NCI-H226 (cell line): ENCODE measurements at places on chromosomes 1 and 21.

DNA sequence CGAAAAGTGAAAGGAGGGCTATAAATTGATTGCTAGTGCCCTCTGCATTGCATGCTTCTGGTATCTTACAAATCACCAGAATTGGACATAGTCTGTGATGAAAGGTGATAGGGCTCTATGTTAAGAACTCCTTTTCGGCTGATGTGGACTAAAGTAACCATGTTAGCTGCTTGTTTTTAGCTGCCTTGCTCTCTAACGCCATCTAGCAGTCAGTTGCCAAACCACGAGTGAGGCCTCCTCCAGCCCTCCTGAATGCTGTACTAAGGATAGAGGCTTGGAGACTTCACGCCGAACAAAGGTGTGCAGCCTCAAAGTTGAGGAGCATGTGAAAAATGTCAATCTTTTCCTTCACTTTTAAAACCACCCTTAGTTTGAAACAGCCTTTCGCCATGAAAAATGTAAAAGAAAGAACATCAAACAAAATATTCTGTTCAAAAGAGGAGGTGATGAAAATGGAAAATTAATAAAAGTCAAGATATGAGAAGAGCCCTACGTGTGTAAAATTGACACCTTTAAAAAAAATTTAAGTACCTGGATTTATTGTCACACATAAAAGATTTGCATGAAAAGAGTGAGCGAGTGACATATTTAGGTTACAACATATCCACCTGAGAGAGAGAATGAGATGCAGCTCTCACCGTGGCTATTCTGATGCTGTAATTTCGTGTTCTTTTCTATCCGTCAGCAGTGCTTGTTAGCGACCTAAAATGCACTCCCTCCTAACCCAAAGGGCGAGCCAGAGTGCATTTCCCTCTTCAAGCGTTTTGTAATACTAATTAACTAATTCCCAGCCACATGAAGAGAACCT, 8.1 kb downstream of the LRRC53 start:
- DNase-seq, result no peak

GRCh38 chr1:159829822-159830465, 3.3 kb downstream of the SLAMF8 start:
- peak; percentile 66 for DNase-seq

DNA sequence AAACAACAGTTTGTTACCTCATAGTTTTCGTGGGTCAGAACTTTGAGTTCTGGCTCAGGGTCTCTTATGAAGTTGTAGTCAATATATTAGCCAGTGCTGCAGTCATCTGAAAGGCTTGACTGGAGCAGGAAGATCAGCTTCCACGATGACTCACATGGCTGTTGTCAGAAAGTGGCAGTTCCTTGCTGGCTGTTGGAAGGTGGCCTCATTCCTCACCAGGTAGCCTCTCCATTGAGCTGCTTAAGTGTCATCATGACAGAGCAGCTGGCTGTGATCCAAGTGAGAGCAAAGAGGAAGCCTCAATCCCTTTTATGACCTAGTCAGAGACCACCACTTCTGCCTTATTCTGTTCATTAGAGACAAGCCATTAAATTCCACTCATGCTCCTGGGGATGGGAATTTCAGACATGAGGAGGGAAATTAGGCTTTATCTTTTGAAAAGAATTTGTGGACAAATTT, 5.6 kb downstream of the OSBPL9 start:
- peak; percentile 55 for DNase-seq

- peak; percentile 4 for DNase-seq
Observed at GRCh38 chr1:75954586-75954985, 22.4 kb upstream of the ASB17 start.

DNA sequence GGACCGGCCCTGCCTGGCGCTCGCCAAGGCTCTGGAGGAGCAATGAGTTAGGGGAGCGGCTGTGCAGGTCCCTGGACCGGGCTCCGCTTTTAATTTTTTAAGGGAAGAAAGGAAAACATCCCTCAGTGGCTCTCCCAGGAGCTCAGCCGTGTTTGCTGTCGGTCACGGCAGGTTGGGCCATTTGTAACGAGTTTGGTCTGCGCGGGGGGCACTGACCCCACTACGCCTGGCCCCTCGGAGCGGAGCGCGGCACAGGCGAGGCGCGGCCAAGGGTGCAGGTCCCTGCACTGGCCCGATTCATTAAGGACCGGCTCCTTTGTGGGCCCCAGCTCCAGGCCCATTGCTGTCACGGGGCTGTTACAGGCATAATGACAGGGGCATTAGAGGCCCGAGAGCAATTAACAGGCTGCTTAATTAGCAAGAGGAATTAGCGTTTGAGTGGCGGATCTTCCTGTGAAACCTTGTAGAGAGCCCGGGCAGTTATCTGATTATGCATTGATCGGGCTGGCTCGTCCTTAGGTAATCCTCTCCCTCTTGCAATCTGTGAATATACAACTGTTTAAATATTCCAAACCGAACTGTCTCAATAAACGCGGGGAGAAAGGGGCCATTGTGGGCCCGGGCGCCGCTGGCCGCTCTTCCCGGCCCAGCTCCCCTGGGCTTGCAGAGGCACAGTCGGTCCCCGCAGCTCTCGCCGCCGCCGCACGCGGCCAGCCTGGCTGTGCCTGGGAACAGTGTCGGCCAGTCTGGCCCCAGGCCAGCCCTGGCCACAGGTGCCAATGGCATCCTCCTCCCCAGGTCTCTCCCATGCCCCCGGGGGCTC, 56.8 kb downstream of the PRDM16 start:
- DNase-seq, result no peak

GRCh38 chr1:101301446-101302057, 64.7 kb downstream of the S1PR1 start:
- no peak for DNase-seq

GRCh38 chr1:111290630-111291029, at the start of gene CHIA:
Gene CHIA (plus strand): TSS chr1:111290851. CDS start chr1:111310468, 19,617 bp downstream.
- DNase-seq, result no peak

DNA sequence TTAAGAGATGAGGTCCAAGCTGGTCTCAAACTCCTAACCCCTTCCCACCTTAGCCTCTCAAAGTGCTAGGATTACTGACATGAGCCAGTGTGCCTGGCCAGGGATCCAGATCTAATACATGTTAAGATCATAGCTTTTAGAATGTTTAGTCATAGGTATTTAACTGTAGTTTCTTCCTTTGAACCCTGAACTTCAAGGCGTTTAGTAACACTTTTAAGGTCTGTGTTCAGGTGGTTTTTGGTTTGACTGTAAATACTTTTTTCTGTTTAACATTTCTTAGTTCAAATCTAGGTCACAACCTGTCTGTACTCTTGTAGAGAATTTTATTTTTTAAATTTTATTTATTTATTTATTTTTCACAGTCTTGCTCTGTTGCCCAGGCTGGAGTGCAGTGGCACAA, 28.1 kb downstream of the RAP1A start:
- no peak for DNase-seq

DNA sequence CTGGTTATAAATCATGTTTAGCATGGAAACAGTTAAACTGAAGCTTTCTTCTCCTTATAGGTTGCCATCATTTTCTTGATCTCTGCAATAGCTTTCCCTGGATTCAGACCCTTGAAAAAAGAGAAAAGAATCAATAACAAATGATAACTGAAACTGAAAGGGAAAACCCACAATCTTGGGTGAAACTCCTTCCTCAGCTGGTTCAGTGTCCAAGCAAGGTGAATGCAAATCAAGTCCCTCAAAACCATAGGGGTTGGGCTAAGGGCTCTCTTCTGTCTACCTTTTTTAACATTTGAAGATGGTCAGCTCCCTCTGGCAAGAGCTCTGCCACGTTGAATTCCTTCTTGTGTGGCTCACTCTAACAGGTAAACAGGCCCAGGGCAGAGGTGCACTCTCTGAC, 7.1 kb upstream of the ATP13A2 start:
- no peak for DNase-seq

- no peak for DNase-seq
Observed at GRCh38 chr1:48035371-48036141, 38.4 kb upstream of the TRABD2B start.

- no peak for DNase-seq
Observed at GRCh38 chr1:70498666-70499065, 87.6 kb downstream of the CTH start.

DNA sequence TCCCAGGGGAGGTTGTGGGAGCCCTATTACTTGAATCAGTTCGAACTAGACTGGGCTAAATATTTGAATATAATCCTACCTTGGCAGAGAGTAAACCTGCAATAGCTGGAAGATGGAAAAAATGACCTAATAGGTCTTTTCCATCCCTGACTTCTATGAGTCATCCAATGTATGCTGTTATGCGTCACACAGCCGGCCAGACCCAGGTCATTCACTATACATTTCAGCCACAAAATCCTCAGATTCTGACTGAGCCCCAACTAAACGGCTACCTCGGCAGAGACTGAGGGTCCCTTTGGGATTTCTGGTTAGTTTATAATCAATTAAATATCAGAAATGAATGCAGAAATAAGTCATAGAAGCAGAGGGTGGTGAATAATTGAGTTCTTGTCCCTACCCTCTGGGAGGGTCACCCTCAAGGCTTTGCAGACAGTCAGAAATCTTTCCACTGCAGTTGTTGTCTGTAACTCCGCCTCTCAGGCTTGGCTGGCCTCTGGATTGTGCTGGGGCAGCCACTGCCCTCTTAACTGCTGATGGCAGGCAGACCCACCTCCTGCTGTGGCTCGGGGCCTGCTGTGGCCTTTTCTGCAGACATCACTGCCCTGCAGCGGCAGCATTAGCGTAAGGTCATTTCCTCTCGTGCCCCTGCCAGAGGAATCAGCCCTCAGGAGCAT, 240.5 kb downstream of the TGFB2 start:
- DNase-seq, result peak; percentile 39

- no peak for DNase-seq
Observed at GRCh38 chr1:59428828-59429227, 131.9 kb downstream of the FGGY start.

DNA sequence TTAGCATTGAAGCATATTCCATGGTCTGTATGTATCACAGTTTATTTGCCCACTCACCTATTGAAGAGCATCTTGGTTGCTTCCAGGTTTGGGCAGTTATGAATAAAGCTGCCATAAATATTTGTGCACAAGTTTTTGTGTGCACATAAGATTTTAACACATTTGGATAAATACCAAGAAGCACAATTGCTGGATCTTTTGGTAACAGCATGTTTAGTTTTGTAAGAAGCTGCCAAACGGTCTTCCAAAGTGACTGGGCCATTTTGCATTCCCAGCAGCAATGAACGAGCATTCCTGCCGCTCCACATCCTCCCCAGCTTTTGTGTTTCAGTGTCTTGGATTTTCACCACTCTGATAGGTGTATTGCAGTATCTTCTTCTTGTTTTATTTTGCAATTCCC, 62.7 kb downstream of the PDE9A start:
- DNase-seq, result no peak

GRCh38 chr1:79283451-79283850, 276.9 kb upstream of the ADGRL4 start:
- no peak for DNase-seq

DNA sequence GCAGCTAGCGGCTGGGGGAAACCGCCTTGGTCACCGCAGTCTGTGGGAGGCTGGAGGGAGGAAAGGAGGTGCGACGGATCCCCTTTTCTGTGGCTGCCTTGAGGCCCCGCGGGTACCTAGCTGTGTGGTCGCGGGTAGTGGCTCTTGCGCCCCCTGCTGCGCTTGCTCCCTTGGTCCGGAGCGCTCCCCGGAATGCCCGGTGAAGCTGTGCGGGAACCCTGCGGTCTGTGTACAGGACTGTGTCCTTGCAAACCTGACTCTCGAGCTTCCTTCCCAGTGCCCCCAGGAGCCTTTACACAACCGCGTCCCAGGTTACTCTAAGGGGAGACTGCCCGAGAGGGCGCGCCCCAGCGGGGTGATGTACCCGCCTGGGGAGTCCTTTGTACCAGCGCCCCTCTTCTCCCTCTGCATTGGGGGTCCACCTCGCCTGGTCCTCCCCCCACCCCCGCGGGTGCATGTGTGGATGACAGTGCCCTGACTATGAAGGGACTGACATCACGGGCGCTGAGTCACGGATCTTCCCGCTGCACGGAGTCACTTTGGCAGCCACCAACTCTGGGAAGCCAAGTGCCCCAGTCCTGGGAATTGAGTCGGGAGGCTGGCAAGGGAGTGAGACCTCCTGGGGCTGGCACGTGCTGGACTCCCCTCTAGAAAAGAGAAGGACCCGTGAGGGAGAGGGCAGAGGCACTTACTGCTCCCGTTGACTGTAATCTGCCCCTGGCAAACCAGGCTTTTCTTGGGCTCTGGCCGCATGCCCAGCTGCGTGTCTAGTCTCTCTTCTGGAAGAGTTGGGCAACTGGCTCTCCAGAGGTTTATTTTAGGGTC, 816 bp downstream of the IL6R start:
- peak; percentile 45 for DNase-seq

- no peak for DNase-seq
Observed at GRCh38 chr1:241950390-241950789, 7.2 kb upstream of the BECN2 start.

- no peak for DNase-seq
Observed at GRCh38 chr21:16205527-16205926, 475.7 kb downstream of the USP25 start.

- DNase-seq, result no peak
Observed at GRCh38 chr21:38852278-38852677, 46.5 kb downstream of the ETS2 start.

DNA sequence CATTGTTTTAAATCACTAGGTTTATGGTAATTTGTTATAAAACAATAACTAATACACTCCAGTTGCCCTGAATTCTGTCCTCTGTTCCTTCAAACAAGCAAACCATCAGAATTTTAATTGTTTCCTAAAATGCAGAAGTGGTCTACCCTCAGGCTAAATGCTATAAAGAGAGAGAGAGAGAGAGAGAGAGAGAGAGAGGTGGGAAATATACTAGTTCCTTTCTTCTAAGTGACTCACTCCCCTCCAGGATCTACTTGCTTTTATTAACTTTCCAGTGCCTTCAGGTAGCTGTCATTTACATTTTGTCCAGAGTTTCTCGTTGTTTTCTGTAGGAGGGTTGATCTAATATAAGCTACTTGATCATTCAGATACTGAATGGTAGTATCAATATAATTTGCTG, 26.4 kb downstream of the LRRC53 start:
- no peak for DNase-seq

DNA sequence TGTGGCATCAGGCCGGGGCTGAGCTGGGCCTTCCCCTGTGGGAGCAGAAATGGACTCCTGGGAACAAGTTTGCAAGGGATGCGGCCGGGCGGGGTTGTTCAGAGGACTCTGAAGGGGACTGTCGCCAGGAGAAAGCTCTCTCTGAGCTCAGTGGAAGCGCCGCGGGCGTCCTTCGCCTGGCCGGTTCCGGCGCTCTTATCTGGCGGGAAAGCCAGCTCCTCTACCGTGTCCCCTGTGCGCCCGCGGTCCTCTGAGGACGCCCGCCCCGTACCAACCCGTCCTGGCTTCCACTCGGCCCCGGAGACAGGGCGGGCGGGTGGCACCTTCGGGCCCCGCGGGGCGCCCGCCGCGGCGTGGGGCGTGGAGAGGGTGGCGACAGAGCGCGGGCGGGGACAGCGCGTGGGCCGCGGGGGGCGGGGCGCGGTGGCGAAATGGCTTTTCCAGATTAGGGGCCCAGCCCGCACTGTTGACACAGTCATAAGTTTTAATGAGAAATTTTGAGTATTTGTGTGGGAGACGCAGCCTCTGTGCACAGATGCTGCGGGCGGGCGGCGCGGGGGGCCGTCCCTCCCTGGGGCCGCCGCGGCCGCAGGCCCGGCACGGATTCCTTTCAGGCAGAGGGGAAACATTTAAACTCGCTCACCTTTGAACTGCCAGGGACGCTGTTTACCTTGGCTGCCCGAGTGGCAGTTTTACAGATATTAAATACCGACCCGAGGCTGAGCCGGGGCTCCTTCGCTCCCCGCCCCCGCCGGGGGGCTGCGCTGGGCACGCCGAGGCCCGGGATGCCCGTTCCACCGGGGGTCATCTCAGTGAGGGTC, 70.2 kb downstream of the FOXD2 start:
- DNase-seq, result no peak
